ENCODE measurements at places on chromosomes 13 and 19.

- DNase-seq, result no peak
Observed at GRCh38 chr13:44120849-44121755, 241.4 kb downstream of the LACC1 start.

GRCh38 chr13:40589285-40590109 lies 76.9 kb downstream of the FOXO1 start:
- no peak for DNase-seq

GRCh38 chr13:27295096-27295495 lies 24.5 kb downstream of the RASL11A start:
- DNase-seq, result no peak

DNA sequence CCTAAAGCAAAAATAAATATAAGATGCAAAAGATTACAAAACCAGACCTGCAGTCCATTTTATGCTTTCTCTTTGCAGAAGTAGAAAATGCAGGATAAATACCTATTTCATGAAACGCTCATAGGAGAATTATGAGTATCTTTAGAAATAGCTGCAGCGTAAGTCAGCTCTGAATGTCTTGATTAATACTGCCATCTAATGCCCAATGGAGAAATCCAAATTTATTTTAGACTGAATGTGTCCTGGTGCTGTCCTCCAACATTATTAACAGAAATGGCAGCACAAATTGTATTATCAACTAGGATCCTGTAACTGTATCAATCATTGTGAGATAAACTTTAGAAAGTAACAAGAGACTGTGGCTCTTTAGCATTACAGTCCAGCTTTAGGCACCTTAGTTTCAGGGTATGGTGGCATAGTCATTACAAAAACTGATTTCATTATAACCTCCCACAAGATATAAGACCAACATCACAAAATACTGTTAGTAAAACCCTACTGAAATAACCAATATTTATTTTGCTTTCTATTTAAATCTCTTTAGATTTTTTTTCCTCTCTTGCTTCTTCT lies 162.1 kb upstream of the MIR17HG start:
- no peak for DNase-seq
